ENCODE measurements at places on chromosomes 16 and 17. TPM values are rescaled to one million over a fixed set of nuclear protein-coding genes. Genes with fewer than 3 reads are reported as not detected.

GRCh38 chr17:66542129-66542966 is 239.9 kb downstream of the PRKCA start:
- DNase-seq = peak; percentile 53

DNA sequence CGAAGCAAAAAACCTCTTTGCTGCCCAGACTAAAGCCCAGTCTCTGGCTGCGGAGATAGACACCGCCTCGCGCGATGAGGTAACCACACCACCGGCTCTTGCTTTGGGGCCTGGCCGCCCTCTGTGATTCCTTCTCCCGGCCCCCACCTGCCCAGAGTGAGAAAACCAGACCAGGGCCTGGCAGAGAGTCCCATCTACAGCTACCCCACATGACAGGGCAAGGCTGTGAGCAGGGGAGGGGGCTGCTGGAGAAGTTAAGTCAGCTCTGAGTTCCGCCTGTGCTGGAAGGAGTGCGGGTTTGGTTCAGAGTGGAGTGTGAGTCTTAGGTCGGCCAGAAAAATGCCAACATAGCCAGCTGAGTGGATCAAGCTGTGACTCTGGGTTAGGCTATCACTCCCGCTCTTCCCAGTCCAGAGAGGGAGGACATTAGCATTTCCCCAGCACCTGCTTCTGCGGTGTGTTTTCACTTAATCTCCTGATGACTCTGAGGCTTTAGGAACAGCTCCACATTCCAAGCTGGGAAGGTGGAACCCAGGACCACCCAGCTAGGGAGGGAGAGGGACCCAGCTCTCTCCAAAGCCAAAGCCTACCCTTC is 139.0 kb downstream of the RAB11FIP4 start:
- DNase-seq = no peak

DNA sequence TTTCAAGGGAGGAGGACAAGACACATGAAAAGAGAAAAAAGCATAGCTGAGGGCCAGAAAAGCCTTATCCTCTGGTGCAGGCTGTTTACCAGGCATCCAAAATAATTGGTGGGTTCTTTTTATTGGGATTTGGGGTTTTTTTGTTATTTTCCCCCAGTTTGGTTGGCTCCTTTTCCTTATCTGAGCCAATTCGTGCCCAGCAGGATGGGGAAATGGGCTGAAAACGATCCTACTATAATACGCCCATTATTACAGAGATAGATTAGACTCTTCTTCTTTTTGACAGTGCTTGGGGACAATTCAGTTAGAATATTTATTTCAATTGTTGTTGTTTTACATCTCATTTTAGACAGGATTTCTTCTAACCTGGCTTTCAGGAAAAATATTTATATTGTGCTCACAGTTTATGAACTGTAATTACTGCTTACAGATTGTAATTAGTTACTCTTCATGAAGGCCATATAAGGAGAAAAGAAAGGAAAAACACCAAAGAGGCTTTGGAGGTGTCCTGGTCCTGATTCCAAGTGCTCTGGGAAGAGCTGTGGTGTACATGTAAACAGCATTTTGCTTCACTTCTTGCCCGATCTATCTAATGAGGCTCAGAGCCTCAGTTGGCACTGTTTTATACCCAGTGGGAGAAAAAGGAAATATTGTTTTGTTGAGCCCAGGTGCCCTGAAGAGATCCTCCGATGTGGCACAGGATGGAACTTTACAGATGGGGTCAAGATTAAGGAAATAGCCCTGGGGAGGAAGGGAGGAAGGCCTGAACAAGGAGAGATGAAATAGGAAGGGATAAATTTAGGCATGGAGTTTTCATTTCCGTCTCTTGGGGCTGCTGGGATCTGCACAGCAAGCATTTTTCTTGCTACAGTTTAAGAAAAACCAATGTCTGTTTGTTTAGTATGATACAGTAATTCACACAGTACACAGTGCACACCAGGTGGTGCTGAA is 611 bp upstream of the ANKRD40 start:
- DNase-seq = no peak

DNA sequence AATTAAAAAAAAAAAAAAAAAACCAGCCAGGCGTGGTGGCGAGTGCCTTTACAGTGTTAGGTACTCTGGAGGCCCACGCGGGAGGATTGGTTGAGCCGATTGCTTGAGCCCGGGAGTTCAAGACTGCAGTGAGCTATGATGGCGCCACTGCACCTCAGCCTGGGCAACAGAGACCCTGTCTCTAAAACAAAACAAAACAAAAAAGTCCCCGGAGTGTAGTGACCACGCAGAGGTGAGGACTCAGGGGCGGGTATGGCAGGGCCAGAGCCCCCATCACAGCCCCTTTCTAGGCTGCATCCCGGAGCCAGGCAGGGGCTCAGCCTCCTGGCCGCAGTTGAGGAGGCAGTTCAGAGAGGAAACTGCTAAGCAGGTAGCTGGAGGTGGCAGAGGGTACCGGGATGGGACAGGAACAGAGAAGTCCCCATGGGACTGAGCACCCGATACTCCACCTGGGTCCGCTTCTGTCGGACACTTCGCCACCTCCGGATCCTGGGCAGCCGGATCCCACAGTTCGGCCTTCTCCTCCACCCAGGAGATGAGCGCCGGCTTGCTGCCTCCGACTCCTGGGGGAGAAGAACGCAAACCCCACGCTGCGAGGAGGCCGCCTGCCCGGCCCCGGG is 800 bp downstream of the ZNF747 start:
- DNase-seq = no peak

GRCh38 chr16:2278956-2279800 is 11.3 kb upstream of the RNPS1 start:
- DNase-seq = no peak

DNA sequence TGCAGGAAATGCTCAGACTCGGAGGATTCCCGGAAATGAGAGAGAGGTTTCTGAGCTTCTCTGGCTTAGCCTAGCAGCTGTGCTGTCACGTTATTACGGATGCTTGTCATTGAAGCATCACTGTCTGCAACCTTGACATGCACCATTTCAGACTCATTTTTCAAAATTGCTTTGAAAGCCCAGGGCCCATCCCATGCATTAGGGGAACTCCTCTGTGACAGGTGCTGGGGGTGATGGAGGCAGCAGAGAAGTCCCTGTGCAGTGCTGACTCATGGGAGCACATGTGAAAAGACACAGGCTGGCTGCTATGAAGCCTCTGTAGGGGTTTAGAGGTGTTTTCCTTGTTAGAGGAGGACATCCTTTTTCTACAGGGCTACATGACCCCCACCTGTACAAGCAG is 214.0 kb upstream of the MPHOSPH6 start:
- DNase-seq = no peak

DNA sequence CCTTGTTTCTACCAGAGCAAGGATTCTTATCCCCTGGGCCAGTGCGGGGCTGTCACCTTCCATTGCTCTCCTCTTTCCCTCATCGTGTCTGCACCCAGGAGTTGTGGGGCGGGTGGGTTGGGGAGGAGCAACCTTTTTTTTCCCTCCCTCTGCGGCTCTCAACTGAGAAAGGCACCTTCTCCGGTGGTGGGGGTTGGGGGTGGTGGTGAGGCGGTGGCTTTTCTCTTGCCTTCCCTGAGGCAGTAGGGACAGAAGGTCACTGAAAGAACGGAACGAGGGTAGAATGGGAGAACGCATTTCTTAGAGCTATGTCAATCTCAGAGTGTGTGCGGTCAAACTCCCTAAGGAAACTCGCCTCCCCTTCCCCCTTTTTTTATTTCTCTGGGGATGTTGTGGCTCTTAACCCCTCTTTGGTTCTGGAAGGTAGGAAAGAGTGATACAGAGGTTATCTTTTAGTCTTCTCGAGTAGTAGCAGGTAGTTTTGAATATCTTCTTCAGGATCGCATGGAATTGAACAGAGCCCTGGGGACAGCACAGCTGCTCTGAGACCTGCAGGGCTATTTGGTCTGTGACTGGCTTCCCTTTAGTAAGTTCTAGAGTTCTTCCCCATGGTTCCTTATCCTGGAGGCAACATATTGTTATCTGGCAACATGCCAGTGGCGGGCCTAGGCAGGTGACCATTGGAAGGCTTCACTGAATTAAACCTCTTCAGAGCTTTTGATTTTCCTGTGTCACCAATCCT is 994 bp downstream of the CLTC start:
- no peak for DNase-seq

DNA sequence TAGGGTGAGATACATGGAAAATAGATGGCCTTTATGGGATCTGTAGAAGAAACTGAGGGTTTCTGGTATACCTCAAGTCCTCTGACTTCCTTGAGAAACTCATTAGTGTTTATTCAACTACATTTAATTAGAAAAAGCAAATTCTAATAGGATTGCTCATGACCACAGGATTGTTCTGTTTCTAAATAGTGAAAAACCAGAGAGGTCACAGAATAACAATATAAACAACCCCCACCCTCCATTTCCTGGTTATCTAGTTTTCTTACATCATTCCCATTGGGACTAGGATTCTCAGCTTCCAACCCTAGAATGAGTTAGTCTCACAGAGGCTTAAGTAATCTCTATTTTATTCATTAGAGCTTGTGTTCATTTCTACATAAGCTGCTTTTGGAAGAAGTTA is 30.0 kb downstream of the SF3B3 start:
- peak; percentile 94 for DNase-seq

DNA sequence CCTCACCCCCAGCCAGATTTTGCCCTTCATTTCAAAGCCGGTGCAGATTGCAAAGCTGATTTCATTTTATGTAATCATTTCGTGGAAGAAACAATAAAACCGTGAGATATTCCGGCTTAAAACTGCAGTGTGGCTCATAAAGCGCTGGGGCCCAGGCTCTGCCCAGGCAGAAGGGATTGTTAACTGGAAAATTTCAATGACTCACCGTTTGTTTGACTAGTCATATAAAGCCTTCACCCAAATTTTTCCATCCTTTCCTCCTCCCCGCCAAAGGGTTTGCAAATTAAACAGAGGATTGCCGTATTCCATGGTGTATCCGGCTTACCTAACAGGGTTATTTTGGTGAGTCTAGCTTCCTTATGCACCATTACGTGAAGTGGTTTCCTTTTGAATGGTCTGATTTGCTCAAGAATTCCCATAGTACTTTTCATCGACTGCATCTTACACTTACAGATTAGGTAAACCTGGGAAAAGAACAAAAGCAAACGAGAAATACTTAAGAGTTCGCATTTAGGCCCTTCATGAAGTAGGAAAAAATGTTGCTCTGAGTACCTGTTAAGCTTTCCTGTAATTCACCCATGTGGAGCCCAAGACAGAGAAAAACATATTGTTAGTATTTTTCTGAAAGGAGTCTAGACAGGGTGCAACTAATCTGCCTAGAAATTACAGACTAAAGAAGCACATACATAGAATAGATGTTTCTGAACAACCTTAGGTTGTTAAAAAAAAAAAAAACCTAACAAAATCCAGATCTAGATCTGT is 949 bp upstream of the GSPT1 start:
- peak; percentile 41 for DNase-seq

DNA sequence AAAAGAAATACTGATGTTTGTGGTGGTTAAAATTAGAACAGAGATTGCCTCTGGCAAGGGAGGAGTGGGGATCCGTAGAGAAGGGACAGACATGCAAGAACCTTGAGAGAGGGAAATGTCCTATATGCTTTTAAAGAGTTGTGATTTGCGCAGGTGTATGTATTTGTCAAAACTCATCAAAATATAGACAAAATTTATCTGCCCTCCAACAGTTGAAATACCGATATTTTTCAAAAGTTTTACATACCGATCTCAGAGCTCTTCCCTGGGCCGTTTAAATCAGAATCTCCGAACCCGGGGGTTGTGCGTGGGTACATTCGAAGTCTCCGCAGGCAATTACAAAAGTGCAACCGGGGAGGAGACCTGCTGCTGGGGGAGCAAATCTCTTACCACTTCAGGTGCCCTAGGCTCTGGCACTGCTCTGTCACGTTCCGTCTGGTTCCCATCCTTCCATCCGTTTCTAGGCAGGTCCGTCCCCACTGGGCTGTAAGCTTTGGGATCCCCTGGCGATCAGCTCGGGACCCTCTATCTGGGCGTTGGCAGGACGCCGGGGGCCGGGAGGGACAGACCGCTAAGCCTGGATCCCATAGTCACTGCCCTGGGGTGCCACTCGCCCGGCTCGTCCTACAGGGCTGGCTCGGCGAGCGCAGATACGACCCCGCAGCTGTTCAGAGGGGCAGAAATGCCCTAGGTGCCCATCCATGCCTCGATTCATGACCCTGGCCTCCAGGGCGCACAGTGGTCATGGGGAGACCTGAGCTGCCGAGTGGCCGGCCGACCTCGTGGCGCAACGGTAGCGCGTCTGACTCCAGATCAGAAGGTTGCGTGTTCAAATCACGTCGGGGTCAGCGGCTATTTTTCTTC is 4.2 kb downstream of the BORCS6 start:
- peak; percentile 57 for DNase-seq

DNA sequence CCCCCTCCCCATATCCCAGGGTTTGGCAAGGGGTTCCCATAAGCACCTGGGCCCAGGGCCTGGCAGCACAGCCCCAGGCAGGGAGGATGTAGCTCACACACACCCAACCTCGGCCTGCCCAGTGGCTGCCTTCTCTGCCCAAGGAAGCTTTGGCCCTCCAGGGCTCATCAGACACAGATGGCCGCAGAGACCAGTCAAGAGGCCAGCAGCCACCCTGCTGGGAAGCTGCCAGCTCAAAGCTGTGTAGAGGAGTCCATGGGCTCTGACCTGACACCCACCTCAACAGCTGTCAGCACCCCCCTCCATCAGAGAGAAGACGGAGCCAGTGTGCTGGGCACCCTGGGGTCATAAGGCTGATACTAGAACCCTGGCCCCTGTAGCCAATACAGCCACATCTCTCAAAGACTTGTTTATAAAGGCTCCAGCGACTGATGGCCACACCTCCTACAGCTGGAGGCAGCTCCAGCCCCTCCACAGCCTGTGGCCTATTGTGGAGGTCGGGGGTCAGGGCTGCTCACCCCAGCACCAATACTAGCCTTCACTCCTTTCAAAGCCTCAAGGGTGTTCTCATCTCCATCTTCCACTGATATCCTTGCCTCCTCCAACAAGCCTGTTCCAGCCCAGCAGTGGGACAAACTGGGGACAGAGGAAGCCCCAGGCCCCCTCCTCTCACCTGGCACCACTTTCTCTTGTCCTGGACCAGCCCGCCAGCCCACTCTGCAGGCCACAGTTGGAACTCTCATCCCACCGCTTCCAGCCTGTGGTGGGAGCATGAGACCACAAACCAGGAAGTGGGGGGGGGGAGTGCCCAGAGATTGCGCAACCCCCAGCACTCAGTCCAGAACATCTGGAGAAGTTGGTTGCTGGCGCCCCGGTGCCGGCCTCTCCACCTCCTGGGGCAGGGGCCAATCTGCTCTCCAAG is 2.2 kb upstream of the MPG start:
- peak; percentile 86 for DNase-seq

DNA sequence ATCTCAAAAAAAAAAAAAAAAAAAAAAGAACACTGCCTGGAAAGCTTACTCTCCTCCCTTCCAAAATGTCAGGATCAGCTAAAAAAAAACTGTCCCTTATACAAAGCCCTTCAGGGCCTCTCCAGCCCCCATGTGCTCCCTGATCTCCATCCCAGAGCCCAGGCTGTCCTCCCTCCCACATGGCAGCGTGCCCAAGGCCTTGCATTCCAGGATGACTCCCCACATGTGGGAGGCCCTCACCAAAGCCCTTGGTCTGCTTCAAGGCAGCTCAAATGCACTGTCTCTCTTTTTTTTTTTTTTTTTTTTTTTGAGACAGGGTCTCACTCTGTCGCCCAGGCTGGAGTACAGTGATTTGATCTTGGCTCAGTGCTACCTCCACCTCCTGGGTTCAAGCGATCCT is 2.3 kb downstream of the FDXR start:
- DNase-seq = peak; percentile 70

- no peak for DNase-seq
These were observed 33.0 kb downstream of the STAT3 start for GRCh38 chr17:42354956-42355843.

The TPSG1 gene
- total RNA-seq = not detected

The PRKAR1A gene
- total RNA-seq = 256 TPM

The ZNF423 gene
- under 0.01 TPM for total RNA-seq

The FBXW10 gene
- not detected for total RNA-seq

The PRCD gene
- not detected for total RNA-seq

The CD300A gene
- not detected for total RNA-seq

The OTOA gene
- not detected for total RNA-seq

The C16orf86 gene
- total RNA-seq = 0.28 TPM

The SLC12A3 gene
- not detected for total RNA-seq
